Hippocampal formation (tissue), 2 donors: ENCODE measurements at places on chromosomes 6 and 20.

DNA sequence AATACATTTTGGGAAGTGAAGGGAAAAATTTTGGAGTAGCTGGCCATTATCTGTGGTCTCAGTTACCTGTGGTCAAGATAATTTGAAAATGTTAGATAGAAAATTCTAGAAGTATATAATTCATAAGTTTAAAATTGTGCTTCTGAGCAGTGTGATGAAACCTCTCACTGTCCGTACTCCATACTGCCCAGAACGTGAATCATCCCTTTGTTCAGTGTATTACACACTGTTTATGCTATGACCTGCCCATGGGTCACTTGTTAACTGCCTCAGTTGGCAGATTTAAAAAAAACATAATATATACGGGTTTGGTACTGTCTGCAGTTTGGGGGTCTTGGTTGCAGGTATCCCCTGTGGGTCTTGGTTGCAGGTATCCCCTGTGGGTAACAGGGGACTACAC is 4.1 kb upstream of the CALHM5 start:
- no peak for DNase-seq

- DNase-seq, result no peak
These were observed 205.1 kb downstream of the LY86 start for GRCh38 chr6:6793388-6794250.

GRCh38 chr20:44422083-44422482 is 53.6 kb upstream of the TTPAL start:
- DNase-seq, result no peak

DNA sequence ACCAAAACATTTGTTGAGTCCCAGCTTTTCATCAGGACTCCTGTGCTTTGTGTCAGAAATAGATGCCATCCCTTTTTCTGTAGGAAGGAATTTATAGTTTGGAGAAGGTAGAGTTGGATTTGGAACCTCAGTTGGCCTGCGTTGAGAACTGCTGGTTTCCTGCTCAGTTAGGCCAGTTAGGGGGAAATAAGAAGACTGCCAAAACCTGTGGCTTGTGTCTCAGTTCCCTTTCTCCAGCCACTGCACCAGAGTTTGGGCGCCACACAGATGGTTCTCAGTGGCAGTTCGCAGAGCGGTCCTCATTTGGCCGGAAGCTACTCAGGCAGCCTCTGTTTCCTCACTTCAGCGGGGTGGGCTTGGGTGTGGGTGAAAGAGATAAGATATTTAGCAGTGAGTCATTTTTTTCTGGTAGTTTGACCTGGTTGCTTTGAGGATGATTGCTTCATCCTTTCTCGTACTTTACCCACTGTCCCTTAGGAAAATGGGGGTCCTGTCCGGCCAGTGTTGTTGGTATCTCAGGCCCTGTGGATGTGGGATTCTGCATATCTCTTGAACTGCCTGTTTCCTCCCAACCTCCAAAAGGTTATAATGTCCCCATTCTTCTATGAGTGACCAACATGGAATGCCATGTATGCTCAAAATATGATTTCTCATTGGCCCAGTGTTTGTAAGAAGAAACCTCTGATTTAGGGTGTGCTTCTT is 53.7 kb downstream of the JARID2 start:
- DNase-seq, result no peak

DNA sequence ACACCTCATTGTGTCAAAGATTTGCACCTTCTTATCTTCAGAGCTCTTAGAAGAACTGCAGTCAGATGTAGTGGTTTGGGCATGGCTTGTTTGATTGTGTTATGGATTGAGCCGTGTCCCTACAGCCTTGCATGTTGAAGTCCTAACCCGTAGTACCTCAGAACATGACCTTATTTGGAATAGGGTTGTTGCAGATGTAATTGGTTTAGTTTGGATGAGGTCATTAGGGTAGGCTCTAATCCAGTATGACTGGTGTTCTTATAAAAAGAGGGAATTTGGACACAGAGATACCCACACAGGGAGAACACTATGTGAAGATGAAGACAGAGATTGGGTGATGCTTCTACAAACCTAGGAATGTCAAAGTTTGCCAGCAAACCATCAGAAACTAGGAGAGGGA is 35.4 kb upstream of the PHACTR2 start:
- DNase-seq, result no peak

GRCh38 chr6:105593805-105594671 is 191.2 kb upstream of the PREP start:
- no peak for DNase-seq

GRCh38 chr6:156280065-156280464 is 497.1 kb upstream of the ARID1B start:
- DNase-seq, result no peak

GRCh38 chr6:23633996-23634395 is 492.0 kb upstream of the NRSN1 start:
- DNase-seq, result no peak

DNA sequence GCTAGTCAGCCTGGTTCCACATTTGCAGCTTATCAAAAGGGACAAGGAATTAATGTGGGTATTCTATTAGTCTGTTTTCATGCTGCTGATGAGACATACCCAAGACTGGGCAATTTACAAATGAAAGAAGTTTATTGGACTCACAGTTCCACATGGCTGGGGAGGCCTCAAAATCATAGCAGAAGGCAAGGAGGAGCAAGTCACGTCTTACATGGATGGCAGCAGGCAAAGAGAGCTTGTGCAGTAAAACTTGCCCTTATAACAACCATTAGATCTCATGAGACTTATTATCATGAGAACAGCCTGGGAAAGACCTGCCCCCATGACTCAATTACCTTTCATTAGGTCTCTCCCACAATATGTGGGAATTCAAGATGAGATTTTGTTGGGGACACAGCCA is 689.1 kb upstream of the MARCKS start:
- DNase-seq, result no peak

DNA sequence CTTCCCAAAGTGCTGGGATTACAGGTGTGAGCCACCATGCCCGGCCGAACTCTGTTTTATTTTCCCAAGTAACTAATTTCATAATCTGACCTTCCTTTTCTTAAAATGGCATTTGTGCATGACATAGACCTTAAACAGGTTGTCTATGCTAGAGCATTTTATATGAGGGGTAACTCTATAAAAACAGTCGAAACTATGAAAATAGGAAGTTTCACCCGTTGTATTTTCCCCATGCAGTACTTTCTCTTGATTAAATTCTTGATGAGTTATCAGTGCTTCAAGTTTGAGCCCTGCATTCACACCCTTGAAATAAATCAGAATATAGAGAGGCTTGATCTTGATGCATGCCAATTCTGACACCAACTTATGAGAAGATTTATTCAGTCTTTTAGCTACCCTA is 11.7 kb downstream of the TBPL1 start:
- DNase-seq, result no peak

DNA sequence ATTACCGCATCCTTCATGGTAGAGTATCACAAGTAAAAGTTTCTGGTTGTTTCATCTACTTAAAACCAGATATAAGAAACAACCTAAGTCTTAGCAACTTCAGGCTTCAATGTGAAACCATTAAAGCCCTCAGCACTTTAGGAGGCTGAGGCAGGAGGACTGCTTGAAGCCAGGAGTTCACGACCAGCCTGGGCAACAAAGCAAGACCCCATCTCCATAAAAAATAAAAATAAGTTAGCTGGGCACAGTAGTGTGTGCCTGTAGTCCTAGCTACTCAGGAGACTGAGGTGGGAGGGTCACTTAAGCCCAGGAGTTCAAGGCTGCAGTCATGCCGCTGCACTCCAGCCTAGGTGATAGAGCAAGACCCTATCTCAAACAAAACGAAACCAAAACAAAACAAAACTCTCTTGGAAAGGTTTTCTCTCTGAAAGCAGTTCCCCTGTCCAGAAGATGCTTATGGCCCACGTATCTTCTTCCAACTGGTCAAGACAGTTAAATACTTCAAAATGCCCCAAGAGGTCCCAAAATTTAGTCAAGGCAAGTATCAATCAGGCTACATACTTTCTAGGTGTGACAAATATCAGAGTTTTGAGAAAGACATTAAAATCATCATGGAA is 9.9 kb downstream of the TAF11 start:
- no peak for DNase-seq

DNA sequence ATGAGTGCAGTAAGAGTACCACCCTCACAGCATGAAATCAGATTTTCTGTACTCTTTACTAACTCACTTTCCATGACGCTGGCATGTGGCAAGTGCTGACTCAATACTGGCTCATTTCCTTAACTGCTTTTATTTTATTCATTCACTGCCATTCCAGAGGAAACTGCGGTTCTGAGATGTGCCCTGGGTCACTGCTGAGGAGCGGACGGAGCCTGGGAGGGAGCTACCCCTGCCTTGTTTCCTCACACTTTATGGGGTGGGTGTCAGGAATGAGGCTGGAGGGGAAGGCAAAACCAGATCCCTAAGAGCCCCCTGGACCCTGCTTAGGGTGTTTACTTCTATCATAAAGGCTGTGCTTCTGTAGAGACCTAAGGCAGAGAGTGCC is 14.4 kb downstream of the NT5E start:
- no peak for DNase-seq

DNA sequence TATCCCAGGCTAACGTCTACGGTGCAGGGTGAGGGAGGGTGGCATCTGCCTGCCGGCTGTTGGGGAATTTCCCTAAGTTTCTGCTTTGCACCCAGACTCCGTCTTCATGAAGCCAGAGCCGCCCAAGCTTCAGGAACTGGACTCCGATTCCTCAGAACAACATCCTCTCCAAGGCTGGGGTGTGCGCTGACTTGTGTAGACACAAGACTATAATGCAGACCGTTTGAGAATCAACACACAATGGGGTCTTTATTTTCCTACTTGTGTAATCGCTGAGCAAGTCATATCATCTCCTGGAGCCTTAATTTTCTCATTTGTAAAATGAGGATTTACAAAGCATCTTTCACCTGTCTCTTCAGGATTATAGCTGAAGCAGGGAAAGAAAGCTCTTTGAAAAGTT is 160.5 kb upstream of the AGPAT4 start:
- DNase-seq, result peak; percentile 32

- DNase-seq, result no peak
These were observed 84.5 kb upstream of the SNAP25 start for GRCh38 chr20:10134176-10134575.

DNA sequence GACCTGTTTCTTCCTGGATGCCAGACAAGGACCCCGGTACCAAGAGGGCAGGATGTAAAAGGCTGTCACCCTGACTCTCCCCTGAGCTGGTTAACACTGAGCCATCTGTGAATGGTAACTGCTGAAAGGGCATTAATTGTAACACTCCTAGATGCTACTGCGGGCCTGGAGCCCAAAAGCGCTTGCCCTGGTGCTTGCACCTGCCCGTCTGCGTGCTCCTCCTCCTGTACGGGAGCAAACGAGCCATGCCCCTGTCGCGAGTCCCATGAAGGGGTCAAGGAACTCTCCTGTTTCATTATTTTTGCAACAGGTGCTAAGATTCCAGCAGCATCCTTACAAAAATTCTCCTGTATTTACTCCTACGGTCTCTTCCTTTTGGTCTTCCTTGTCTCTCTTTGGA is 140.0 kb upstream of the LAMA2 start:
- no peak for DNase-seq

GRCh38 chr6:52610745-52611355 is 34.0 kb upstream of the TRAM2 start:
- no peak for DNase-seq

GRCh38 chr6:131862476-131862875 is 54.7 kb downstream of the ENPP1 start:
- DNase-seq, result no peak
